ENCODE measurements at places on chromosomes 4 and X.

DNA sequence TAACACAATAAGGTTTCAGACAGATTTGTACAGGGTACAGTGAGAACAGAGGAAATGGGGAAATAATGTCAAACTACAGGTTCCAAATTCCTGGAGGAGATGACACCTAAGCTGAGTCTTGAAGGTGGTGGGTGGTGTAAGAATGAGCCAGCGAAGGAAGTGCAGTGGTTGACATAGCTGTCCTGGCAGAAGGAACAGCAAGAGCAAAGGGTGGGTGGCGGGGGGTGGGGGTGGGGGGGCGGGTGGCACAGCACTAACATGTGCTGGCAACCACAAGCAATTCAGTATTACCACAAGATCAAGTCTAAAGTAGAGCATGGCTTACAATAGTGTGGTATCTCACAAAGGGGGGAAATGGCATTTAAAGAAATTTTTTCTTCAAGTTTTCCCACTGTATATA, 13.1 kb upstream of the G3BP2 start:
- no peak for DNase-seq

DNA sequence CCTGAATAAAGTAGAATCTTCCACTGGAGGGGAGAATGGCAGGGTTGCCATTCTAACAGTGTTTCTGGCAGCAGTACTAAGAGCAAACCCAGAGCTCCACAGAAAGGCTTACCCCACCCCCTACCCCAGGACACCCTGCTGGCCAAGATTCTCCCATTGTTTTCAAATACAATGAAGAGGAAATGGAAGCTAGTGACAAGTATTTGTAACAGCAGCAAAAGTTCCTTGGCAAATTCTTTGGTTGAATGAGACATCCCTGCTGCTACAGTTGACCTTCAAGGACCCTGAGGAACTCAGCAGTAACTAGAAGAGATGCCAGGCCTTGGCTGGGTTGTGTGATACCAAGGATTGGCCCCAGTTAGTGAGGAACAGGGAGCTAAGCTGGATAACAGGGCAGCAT, 124.2 kb upstream of the DGKK start:
- no peak for DNase-seq

GRCh38 chr4:70637239-70637913, 8.8 kb downstream of the ENAM start:
- DNase-seq: no peak

GRCh38 chr4:155582971-155583437, 83.6 kb upstream of the GUCY1A1 start:
- DNase-seq: no peak

GRCh38 chr4:117385526-117385925, 300.1 kb upstream of the TRAM1L1 start:
- no peak for DNase-seq

- no peak for DNase-seq
Measured at GRCh38 chr4:174023641-174024040, 259.8 kb downstream of the FBXO8 start.

- DNase-seq: no peak
Measured at GRCh38 chr4:44927399-44928380, 201.3 kb upstream of the GNPDA2 start.

DNA sequence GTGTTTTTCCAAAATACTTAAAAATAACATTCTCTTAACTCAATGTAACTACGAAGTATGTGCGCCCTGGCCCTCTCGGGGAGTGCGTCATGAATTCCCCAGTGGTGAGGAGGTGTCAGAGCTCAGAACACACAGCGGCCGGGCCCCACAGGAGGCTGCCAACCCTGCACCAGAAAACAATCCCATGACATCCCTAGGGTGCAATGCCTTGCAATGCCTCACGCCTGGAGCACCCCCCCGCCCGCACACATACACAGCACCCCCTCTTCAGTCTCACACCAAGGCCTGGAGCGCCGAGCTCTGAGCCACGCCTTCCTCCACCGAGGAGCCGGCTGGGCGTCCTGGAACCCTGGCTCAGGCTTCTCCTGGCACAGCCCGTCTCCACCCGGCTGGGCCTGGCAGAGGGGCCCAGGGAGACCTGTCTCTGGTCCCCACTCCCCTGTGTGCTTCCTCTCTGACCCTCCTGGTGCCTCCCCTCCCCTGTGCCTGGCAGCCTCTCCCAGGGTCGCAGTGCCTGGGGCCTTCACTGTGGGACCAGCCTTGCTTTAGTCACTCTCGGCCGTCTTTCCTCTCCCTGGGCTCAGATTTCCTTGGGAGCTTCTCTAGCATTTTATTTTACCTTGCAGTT, 108.2 kb upstream of the ADRA2C start:
- DNase-seq: no peak

DNA sequence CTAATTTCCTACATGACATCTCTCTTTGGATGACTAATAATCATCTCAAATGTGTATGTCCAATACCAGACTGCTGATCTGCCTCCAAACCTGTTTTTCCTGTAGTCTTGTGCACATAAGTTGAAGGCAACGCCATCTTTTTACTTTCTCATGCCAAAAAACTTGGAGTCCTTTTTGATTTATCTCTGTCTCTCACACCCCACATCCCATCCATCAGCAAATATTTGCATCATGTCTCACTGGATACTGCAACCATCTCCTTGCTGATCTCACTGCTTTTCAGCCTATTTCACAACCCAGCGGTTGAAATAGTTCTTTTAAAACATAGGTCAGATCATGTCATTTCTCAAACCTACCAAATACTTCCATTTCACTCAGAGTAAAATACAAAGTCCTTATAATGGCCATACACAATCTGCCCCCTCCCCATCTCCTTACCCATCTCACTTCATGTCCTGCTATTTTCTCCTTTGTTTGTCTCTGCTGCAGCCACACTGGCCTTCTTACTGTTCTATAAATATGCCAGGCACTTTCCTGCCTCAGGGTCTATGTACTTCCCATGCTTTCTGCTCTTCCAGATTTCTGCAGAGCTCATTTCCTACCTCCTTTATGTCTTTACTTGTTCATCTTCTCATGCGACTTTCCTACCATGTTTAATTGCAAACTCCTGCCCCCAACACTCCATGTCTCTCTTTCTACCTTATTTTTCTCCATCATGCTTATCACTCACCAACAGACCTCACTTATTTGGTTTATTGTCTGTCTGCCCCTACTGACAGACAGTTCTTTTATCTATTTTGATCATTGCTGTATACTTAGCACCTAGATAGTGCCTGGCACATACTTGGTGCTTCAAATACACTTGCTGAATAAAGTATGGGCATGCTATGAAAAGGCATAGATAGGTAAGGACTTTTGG, 98.8 kb downstream of the ANXA3 start:
- no peak for DNase-seq

GRCh38 chrX:147602176-147602696, 309.5 kb upstream of the FMR1 start:
- DNase-seq: no peak

GRCh38 chr4:184315675-184316359, 98.1 kb upstream of the ENPP6 start:
- no peak for DNase-seq

Measured in activated CD8-positive, alpha-beta memory T cell treated with anti-CD3 and anti-CD28 coated beads, Interleukin-2, amount 50 U/mL, for 48 hours (primary cell).